ENCODE measurements at places on chromosomes 3 and 15.
A peak's percentile ranks its signal among the peaks of the same experiment; 100 is the strongest.

DNA sequence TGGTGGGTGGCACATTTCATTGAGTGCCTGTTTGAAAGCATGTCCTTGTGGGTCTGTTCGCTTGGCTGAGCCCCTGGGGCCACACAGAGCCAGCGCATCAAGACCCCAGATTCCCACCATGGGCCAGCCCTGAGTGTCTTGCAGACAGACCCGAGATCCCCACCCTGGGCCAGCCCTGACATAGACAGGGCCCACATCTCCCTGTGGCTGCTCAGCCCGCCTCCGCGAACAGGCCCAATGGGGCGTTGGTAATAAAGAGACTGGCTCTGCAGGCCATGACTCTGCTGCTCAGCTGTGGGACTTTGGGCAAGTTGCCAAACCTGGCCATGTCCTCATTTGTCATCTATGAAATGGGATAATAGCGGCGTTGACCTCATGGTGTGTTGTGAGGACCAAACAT lies 22.6 kb downstream of the FAH start:
- DNase-seq: no peak

DNA sequence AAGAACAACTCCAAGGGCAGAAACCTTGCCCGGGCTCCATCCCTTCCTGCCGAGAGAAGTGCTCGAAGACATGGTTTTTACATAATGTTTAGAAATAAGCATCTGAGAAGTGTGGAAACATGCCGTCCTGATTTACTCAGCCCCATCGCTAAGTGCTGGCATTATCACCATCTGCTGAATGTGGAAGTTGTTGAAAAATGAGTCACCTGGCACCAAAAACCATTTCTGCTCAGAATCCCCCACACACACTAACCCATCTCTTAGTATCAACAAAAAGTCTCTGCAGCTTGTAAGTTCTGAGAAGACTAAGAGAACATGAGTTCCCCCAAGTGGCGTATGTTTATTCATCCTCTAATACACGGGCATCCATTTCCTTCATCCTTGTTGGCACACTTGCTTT lies 51.0 kb upstream of the ARL8B start:
- peak; percentile 37 for DNase-seq

DNA sequence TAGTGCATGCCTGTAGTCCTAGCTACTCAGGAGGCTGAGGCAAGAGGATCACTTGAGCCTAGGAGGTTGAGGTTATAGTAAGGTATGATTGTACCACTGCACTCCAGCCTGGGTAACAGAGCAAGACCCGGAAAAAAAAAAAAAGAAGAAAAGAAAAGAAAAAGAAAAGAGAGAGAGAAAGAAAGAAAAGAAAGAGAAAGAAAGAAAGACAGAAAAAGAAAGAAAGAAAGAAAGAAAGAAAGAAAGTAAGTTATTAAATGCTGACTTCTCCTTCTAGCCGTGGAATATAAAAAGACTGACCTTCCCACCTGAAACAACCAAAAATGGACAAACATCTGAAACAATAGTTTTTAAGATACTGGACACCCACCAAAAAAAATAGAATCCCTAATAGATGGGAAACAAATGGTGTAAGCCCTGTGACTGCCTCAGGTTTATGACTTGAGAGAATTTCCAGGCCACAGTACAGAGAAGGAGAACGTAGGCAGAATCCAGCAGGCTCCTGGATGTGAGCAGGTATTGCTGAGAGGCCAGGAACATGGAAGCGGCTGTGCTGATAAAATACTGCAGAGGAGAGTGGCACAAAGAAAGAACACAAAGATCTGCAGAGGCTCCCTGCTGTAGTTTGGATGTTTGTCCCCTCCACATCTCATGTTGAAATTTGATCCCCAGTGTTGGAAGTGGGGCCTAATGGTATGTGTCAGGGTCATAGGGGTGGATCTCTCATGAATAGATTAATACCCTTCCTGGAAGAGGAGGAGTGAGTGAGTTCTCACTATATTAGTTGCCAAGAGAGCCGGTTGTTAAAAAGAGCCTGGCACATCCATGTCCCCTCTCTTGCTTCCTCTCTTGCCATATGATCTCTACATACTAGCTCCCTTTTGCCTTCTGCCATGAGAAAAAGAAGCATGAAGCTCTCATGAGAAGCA lies 41.8 kb upstream of the PRSS50 start:
- no peak for DNase-seq

GRCh38 chr3:139937674-139938279 lies 2.8 kb downstream of the CLSTN2 start:
- DNase-seq: peak; percentile 81

DNA sequence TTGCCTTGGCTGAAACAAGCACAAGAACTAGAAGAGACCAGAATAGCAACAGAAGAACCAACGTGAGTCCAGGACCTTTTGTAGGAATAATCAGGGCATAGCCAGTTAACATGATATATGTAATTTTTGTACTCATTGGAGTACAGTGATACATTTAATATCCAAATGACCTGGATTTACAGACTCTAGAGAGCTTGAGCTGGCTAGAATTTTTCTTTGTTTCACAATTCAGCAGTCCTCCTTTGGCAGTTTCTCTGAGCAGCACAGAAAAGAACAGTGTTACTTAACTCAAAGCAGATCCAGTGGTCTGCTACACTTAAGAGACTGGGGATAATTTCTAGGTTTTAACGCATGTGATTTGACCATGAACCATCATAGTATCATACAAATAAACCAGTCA lies 245.7 kb downstream of the ADAMTSL3 start:
- DNase-seq: no peak

DNA sequence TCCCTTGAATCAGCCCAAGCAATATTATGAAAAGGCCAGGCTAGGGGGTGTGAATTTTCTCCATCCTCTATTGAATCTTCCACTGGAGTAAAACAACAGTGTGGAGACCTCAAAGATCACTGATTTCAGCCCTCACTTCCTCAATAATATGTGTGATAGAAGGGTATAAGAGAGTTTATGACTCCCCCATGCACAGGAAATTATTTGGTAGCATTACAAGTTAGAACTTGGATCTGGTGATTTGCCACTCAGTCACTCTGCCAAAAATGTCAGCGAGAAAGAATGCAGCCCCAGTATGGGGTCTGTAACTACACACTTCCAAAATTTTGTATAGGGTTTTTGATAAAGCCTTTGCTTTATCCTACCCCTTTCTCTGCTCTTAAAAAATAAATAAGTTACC lies 81.0 kb upstream of the KCNMB2 start:
- no peak for DNase-seq

GRCh38 chr3:111838133-111838532 lies 20.9 kb upstream of the PHLDB2 start:
- DNase-seq: no peak

DNA sequence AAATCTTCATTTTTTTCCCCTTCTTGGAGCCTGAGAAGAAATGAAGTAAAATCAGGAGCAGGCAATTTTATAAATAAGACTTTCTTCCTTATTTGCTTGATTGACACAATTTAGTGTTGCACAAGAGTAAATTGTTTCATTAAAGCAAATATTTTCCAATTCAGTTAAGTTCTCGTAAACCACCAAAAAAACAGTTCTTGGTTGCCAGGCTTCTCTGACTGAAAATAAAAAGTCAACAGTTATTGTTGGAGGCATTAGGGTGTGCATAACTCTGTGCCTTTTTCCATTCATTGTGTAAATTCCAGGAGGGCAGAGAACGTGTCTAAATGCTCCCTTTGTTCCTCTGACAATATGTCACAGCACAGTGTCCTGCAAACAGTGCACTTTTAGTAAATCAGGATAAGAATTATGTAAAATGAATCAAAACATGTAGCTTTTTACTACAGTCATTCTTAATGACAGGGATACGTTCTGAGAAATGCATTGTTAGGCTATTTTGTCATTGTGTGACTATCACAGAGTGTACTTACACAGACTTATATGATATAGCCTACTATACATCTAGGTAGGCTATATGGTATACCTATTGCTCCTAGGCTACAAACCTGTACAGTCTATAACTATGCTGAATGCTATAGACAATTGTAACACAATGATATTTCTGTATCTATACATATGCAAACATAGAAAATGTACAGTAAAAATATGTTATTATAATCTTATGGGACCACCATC lies at the start of gene CP:
CP (minus strand) TSS at position 47 of the 735 bp plus-strand sequence; CDS start at position 10, 37 bp downstream.
- no peak for DNase-seq

- DNase-seq: no peak
Measured at GRCh38 chr3:156274791-156275190, 154.4 kb downstream of the KCNAB1 start.

GRCh38 chr3:147572970-147573340 lies 163.8 kb downstream of the ZIC1 start:
- no peak for DNase-seq

GRCh38 chr15:42137461-42138261 lies 18.8 kb downstream of the PLA2G4F start:
- DNase-seq: peak; percentile 85

GRCh38 chr3:123152687-123153086 lies 49.1 kb upstream of the SEC22A start:
- no peak for DNase-seq

DNA sequence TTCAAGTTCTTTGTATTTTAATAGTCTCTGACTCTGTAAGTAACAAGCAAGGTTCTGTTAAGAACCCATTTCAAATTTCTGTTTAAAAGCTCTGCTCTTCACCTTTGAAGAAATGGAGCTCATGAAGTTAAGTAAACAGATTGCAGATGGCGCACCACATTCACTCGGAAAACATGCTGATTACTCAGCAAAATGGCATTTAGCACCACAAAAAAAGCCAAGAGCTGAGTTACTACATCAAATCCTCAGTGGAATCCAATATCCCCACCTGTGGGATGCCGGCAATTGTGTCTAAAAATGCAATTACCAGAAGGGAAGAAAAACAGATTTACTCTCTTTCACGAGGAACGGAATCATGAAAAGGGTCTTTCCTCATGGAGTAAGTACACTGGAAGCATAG lies 758.0 kb downstream of the NTRK3 start:
- no peak for DNase-seq

DNA sequence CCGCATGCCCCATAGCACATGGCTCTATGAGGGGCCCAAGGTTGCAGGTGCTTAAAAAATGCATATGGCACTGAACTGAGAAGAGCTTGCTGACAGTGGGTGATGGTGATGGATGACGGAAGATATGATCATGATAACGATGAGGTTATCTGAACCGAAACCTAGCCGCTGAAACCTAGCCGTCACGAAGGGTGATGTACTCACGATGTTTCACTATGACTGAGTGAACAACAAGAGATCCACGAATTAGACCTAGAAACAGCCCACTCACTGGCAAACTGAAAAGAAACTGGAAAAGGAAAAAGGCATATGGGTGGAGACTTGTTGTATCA lies 57.6 kb upstream of the BCL6 start:
- no peak for DNase-seq

- DNase-seq: no peak
Measured at GRCh38 chr15:62647843-62648505, 394.6 kb upstream of the TPM1 start.

GRCh38 chr3:177657243-177657642 lies 460.0 kb upstream of the TBL1XR1 start:
- DNase-seq: no peak

DNA sequence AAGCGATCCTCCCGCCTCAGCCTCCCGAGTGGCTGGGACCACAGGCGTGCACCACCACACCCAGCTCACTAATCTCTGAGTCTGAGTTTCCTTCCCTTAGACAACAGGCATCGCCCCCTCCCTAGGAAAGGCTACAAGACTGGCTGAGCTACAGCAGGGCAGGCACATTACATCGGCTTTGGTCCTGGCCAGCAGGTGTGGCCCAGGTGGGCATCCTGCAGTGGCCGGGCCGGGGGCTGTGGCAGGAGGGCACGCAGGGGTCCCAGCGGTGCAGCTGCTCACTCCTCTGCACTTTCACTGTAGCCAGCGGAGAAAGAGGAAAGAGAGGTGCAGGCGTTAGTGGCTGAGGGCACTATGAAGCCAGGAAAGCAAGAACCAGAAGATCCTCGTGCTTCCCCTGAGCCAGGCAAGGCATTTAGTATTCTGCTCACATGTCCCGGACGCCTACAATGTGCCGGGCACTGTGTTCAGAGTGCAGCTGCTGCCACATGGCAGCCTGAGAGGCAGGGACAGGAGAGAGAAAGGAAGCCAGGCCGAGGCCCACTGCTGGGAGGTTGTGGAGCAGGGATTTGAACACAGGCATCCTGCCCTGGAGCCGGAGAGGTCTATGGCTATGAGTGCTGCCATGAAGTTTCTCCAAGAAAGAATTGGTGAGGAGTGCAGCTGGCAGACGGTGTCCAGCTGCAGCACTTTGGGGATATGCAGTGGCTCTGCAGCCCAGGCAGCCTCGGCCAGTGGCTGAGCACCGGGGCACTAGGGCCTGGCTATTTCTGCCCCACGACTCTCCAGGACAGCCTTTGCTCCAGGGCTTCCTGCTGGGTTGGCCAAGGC lies 22.3 kb downstream of the GRIP2 start:
- no peak for DNase-seq

GRCh38 chr3:32401556-32402081 lies 10.0 kb downstream of the CMTM7 start:
- DNase-seq: peak; percentile 83

GRCh38 chr3:163438760-163439159 lies 1639.5 kb downstream of the SI start:
- DNase-seq: no peak

- DNase-seq: peak; percentile 15
Measured at GRCh38 chr3:56113231-56113630, 355.0 kb downstream of the ERC2 start.

GRCh38 chr3:137264843-137265330 lies 307.1 kb downstream of the IL20RB start:
- no peak for DNase-seq

- no peak for DNase-seq
Measured at GRCh38 chr3:85760342-85760741, 801.6 kb downstream of the CADM2 start.

DNA sequence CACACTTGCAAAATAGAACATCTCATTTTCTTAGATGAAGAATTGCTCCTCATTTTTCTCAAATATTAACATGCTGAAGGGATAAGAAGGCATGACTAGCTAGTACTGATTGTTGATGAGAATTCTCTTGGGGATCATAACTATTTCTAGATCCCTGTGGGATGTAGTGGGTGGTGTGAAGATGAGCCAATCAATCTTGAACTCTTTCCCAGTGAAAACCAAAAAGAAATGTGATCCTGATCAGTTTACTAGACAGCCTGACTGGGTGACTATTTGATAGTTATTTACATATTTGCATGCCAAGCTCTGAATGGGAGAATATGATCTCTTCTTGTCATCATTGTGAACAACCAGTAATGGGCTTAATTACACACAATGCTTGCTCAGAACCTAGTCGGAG lies 63.7 kb downstream of the ZIC1 start:
- no peak for DNase-seq

DNA sequence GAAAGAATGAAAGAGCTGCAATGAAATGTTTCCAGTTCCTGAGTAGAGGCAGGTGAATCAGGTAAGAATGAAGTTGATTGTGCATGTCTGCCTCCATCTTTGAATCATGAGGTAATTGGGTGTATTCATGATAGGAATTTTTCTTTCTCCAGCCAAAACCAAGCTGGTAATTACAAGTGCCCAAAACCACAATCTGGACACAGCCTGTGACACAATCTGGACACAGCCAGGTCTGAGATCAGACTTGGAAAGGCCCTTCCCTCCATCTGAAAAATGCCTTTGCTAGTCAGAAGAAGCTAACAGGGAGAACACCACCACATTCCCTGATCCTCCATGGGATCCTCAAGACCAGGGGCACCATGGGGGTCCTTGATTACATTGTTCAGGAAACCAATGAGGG lies 338.5 kb upstream of the THBS1 start:
- peak; percentile 50 for DNase-seq
